AG04449 (cell line): ENCODE measurements at places on chromosomes 11 and 22.

DNA sequence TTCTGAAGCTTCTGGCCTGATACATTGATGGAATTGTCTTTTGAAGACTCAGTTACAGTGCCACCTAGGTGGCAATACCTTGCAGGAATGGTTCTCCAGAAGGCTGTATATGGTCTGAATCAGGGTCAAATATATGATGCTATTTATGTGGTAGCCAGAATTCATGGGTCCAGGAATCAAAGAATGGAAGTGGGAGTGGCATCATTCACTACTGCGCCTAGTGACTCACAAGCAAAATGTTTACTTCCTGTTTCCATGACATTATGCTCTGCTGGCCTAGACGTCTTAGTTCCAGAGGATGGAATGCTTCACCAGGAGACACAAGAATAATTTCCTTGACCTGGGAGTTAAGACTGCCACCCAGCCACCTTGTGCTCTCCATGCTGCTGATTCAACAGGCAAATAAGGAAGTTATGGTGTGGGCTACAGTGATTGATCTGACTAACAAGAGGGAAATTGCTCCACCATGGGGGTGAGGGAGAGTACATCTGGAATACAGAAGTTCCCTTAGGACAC lies 491.8 kb downstream of the ETS1 start:
- peak; percentile 58 for DNase-seq

DNA sequence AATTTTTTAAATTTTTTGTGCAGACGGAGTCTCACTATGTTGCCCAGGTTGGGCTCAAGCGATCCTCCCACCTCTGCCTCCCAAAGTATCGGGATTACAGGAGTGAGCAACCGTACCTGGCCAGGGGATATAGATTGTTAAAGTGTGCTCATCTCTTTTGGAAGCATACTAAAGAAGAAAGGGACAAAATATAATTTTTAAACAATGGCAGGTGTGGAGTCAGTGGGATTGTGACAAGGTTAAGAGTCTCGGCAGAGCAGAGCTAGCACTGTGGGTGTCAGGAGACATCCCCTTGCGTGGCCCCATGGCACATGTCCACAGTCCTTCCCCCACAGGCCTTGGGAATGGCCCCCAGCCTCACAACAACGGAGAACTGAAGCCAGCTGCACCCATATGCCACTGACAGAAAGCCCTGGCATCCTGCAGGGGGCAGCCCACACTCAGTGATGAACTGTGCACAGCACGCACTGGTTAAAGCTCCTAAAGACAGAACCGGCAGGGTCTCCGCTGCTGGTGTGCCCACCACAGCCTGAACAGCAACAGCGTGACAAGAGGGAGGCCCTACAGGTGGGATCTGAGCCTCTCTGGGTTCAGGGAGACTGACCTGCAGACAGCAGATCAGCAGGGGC lies 29.9 kb downstream of the SERPIND1 start:
- no peak for DNase-seq

DNA sequence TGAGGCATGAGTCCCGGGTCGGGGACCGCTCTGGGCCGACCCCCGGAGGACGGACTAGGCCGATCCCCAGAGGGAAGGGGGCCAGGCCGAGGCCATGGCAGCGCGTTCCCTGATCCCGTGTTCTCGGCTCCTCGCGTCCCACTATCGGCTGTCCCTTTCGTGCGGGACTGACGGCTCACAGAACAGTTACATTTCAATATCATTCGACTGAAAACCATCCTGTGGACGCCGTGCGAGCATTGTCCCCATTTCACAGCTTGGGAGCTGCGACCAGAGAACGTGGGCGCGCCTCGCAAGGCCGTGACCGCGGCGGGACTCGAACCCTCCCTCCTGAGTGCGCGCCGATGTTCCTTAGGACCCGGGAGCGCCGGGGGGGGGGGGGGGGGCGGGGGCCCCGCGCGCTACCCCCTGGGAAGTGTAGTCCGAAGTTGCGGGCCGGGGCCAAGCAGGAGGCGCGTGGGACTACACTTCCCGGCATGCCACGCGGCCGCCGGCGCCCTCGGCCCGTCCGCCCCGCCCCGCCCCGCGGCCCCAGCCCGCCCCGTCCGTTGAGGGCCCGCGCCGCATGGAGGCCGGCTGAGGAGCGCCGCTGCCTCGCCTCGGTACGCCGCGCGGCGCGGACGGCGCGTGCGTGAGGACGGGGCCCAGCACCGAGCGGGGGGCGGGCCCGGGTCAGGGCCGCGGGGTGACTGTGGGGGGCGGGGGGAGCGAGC lies at the start of gene TRABD:
TSS of gene TRABD (plus strand) at position 539 of the 713 bp plus-strand sequence. CDS start 7,148 bp downstream, outside the sequence.
- no peak for DNase-seq

DNA sequence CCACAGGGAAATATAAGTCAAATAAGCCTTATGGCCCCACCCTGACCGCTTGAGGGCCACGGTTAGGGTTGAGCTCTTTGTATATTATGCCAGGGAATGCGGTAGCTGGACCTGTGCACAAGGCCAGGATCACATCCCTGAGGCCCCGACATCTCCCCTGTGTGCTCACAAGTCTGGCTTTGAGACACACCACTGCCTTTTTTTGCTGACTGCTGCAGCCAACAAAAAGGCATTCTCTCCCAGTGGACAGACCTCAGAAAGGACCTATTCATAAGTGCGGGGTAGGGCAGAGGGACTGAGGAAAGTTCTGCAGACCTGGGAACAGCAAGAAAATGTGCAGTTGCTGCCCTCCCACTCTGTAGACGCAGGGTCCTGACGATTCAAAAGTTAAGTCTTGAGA lies 3.4 kb upstream of the SIDT2 start:
- no peak for DNase-seq

- DNase-seq, result no peak
Observed at GRCh38 chr11:103322821-103323220, 213.6 kb downstream of the DYNC2H1 start.

DNA sequence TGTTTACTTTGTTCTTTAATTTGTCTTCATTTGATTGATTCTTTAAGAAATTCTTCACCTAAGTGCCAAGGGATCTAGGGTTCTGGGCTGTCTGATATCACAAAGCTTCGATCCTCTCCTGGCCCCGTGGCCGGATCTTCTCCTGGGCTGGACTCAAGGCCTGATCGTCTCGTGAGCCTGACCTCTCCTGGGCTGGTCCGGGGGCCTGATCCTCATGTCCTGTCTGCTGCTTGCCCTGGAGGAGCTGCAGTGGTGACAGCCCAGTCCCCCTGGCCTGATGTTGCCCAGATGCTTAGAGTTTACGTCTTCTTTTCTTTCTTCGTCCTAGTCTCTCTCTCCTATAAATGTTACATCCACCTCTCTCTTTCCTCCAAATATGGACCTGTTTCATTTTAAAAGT lies 3.3 kb downstream of the NADSYN1 start:
- no peak for DNase-seq

DNA sequence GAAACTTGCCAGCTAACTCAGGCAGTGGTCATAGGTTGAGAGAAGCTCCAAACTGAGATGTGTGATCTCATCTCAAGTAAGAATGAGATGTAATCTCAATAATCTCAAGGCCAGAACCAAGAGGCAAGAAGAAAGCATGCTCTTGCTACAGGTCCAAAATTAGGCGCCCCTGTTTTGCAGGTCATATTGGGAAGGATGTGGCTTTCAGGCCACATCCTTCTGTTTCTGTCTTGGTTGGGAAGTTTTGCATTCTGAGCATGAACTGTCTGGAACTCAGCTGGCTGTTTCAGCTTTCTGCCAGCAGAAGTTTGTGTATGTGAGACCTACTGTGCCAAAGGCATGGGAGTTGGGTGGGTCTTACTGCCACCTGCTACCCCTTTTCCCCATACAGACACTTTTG lies 67.5 kb upstream of the MS4A8 start:
- no peak for DNase-seq

GRCh38 chr22:31276426-31277167 lies 15.7 kb downstream of the PIK3IP1 start:
- DNase-seq, result no peak

- DNase-seq, result no peak
Observed at GRCh38 chr22:44822534-44822933, 70.2 kb downstream of the ARHGAP8 start.

DNA sequence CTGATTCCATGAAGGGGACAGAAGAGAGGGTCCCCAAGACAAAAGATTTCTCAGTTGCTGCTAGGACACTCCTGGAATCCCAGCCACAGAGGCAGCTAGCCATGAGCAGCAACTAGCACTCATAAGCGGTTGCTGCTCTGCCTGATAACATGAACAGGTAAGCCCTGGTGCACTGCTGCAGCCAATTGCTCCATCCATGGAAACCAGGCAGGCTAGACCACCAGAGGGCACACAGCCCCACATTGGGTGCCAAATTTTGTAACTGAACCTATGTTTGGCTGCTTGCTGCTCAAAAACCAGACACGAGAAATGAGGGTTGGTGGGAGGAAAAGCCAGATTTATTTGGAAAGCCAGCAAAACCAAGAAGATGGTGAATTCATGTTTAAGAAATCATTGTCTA lies 21.9 kb upstream of the QSER1 start:
- DNase-seq, result no peak

GRCh38 chr22:20857838-20858614 lies 585 bp downstream of the PI4KA start:
- no peak for DNase-seq

GRCh38 chr11:134253188-134253993 lies at the start of the genes ACAD8 and THYN1:
ACAD8 (plus strand) TSS chr11:134253568; CDS start chr11:134253601, 33 bp downstream.
THYN1 (minus strand) TSS chr11:134253352; CDS start chr11:134252882, 470 bp downstream.
- peak; percentile 74 for DNase-seq

GRCh38 chr22:28835630-28836189 lies 35.3 kb upstream of the XBP1 start:
- no peak for DNase-seq

DNA sequence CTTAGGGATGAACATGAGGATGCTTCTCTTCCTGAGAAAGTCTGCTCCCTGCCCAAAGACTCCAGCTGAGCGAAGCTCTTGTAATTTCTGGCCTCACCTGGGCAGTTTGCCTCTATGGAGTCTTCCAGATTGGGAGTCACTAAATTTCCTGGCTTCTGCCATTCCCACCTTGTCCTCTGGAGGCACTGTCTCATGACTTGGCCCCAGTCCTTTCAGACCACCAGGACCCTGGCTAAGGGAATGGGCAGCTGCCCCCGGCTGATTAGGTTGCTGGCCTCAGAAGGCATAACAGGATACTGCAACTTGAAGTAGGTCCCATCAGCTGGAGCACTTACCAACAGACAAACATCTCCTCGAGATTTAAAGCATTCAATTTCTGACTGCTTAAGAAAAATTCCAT lies 128.1 kb upstream of the SPON1 start:
- no peak for DNase-seq

DNA sequence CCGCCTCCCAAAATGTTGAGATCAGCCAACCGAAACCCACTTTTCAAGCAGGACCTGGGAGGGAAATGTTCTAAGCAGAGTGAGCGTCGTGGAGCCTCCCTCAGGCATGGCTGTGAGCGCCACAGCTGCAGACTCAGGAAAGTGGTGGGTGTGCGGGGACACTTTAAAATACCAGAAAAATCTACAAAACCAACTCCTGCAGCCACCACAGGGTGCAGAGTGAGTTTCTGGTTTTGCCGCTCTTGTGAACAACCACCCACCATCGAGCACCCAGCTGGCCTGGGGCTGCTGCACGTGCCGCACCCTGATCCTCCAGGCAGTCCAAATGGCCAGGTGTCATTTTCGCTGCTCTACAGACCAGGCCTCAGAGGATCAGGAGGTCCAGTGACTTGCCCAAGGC lies 46.9 kb downstream of the CELSR1 start:
- no peak for DNase-seq

- DNase-seq, result no peak
Observed at GRCh38 chr22:31279821-31280505, 12.3 kb downstream of the PIK3IP1 start.

GRCh38 chr22:28333088-28333487 lies 346.6 kb downstream of the TTC28 start:
- no peak for DNase-seq

DNA sequence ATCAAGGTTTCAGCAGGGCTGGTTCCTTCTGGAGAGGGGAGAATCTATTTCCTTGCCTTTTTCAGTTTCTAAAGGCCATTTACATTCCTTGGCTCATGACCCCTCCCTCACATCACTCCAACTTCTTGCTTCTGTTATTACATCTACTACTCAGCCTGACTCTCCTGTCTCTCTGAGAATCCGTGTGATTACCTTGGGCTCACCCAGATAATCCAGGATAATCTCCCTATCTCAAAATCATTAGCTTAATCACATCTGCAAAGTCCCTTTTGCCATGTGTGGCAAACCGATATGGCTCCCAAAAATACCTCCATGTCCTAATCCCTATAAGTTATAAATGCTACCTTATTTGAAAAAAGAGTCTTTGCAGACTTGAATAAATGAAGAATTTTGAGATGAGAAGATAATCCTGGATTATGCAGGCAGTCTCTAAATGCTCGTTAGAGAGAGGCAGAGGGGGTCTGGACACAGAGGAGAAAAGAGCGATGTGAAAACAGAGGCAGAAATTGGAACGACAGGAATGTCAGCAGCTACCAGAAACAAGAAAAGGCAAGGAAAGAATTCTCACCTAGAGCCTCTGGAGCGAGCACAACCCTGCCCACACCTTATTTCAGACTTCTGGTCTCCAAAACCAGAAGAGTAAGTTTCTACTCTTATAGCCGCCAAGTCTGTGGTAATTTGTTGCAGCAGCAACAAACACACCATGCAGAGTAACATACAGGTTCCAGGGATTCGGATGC lies 23.6 kb upstream of the ARHGAP32 start:
- DNase-seq, result no peak

DNA sequence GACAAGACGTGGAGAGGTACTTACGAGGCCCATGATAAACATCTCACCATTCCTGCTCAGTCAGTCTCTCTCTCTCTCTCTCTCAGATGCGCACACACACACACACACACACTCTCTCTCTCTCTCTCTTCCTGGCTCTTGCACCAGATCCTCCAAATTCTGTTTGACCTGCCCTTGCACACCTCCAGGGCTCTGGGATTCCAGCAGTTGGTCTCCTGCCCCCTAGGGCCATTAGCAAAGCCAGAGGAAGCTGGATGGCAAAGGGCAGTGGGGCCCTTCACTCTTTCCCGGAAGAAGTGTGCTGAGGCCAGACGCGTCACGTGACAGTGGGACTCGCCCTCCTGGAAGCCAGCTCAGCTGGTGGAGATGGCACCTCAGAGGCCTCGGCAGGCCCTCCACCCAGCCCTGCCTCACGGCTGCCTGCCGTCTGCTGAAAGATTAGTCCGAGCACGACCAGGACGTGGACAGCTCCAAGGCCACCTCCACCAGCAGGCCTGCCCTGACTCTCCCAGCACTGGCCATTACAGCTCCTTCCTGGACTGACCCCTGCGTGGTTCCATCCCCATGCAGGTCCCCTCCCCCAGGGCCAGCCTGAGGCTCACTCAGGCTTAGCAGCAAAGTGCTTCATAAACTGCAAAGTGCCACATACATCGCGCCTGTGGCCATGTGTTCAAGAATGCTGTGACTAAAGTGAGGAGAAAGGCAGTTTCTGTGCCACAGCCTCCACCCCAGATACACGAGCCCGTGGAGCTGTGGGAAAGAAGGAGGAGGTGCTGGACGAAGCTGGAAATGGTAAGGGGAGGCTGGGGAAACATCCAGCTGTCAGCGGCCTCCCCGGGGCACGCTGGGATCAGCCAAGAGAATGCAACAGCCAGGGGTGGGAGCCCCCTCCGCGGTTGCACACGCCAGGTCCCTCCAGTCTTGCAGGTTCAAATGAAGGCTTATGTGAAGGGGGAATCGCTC lies 3.7 kb downstream of the PDGFB start:
- DNase-seq, result no peak

DNA sequence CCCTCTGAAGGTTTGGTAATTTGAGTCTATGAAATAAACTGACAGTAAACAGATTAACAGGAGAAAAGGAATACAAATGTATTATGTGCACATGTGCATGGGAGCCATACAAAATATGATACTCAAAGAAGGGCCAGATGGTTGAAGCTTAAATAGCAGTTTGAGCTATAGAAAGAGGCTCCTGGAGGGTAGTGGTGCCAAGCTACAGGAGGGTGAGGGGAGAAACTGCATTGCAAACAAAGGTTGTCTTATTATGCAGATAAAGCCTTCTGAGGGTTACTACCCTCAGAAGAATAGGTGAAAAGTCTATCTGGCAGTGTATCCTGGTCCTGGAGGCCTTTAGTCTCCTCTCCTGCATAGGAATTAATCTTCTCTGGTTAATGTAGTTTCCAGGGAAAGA lies 267.3 kb upstream of the MPPED2 start:
- DNase-seq, result no peak
